ENCODE measurements at places on chromosomes 7 and 10. TPM values are rescaled to one million over a fixed set of nuclear protein-coding genes. Genes with fewer than 3 reads are reported as not detected.

PDE6C gene
- total RNA-seq, result not detected

MET gene
- 199 TPM for total RNA-seq

CPVL gene
- total RNA-seq, result 0.64 TPM

IFIT5 gene
- 57.4 TPM for total RNA-seq

DENND10 gene
- total RNA-seq, result 46.2 TPM

EN2 gene
- total RNA-seq, result not detected

METTL27 gene
- 1.9 TPM for total RNA-seq

RET gene
- 0.15 TPM for total RNA-seq

TFEC gene
- total RNA-seq, result 0.02 TPM

SLC26A5 gene
- not detected for total RNA-seq

ANXA7 gene
- 121 TPM for total RNA-seq

CPN1 gene
- not detected for total RNA-seq

CSTF2T gene
- total RNA-seq, result 20.6 TPM

KLHL7 gene
- total RNA-seq, result 36.5 TPM

RBP4 gene
- 0.37 TPM for total RNA-seq

CHST15 gene
- total RNA-seq, result 15.6 TPM

DPP6 gene
- not detected for total RNA-seq

FGL2 gene
- total RNA-seq, result 0.34 TPM

COL28A1 gene
- not detected for total RNA-seq

DNAJC9 gene
- 58.5 TPM for total RNA-seq

COL17A1 gene
- 2.9 TPM for total RNA-seq

NUTM2D gene
- 3.2 TPM for total RNA-seq

TMED4 gene
- total RNA-seq, result 256 TPM

TUBAL3 gene
- not detected for total RNA-seq

ABCB4 gene
- total RNA-seq, result 4.6 TPM

VAX1 gene
- not detected for total RNA-seq

ANKRD61 gene
- total RNA-seq, result 1.2 TPM

ACBD7 gene
- 5.8 TPM for total RNA-seq

PODXL gene
- total RNA-seq, result 50.6 TPM

AGBL3 gene
- 1.8 TPM for total RNA-seq

All from M059J (cell line).